AG09319 (cell line): ENCODE measurements at places on chromosomes 5 and 9.

GRCh38 chr5:116360008-116360853 is 214.4 kb downstream of the SEMA6A start:
- peak; percentile 19 for DNase-seq

- DNase-seq = no peak
Observed at GRCh38 chr5:110738503-110738811, 350 bp upstream of the SLC25A46 start.

DNA sequence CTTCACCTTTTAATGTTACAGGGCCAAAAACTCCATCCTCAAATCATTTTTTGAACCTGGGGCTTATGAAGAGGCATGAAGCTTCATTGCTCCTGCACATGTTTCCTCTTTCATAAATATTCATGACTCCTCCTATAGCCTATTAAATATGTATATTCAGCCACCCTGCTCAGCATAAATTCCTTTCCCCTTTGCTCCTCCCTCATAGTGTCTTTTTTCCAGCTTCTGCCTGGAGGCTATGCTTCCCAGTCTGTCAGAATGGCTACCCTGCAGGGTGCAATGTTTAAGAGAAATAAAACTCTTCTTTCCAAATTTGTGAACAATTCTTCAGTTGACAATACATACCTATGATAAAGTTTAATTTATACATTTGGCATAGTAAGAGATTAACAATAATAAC is 1082.9 kb upstream of the CDH18 start:
- no peak for DNase-seq

- no peak for DNase-seq
Observed at GRCh38 chr9:18786196-18786595, 246.8 kb downstream of the SAXO1 start.

DNA sequence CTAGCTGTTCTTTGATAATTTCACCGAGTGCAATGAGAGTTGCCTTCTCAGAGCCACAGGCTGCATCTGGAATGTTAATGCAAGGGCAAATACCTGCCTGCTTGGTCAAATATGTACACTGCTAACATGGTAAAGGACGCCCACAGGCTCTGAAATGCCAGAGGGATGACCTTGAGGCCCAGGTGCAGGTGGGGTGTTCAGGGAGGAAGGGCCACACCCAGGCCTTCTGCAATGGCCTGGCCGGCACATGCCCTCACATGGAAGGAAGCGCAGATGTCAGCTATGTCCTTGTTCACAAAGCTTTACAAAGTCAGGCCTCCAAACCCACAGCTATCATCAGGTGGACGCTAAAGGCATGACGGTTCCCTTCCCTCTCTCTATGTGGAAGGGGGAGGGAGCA is 48.6 kb downstream of the HRH2 start:
- no peak for DNase-seq

GRCh38 chr5:140934964-140935606 is 9.0 kb downstream of the PCDHAC1 start:
- DNase-seq = no peak

- DNase-seq = no peak
Observed at GRCh38 chr5:116842514-116842961, 267.9 kb upstream of the SEMA6A start.

- DNase-seq = no peak
Observed at GRCh38 chr5:38922199-38922598, 76.4 kb downstream of the OSMR start.

DNA sequence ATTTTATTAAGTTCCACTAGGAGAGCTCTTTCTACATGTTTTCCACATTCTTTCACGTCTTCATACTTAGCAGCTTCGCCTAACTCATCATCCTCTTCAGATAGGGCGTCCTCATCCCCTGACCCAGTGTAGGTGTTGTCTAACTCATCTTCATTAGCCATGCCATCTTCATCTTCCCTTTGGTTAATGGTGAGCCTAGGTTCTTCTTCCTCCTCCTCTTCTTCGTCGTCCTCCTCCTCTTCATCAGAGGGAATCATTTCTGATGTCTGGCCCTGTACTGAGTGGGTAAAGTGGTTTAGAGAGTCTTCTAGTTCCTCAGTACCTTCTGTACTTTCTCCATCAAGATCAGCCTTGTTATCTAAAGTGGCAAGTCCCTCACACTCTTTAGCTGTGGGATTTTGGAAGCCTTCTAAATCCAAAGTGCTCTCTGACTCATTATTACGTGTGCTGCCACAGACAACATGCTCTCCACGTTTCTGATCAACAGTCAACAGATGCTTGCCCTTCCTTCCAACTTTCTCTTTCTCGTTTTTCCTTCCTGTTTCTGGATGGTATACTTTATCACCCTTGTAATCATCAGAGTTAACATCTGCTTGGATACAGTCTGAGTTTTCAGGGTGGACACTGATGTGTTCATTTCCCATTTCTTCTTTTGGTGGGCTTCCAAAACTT is 31.1 kb downstream of the TUT7 start:
- peak; percentile 27 for DNase-seq

- no peak for DNase-seq
Observed at GRCh38 chr5:43619380-43619779, 16.4 kb downstream of the NNT start.

DNA sequence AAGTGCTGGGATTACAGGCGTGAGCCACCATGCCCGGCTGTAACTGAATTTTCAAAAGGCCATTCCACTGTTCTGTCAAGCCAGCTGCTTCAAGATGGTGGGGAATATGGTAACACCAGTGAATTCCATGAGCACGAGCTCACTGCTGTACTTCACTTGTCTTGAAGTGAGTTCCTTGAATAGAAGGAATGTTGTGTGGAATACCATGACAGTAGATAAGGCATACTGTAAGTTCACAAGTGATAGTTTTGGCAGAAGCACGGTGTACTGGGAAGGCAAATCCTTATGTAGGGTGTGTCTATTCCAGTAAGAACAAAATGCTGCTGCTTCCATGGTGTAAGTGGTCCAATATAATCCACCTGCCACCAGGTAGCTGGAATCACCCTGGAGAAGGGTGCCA is 6.6 kb upstream of the PRXL2C start:
- no peak for DNase-seq

- DNase-seq = no peak
Observed at GRCh38 chr5:143041461-143041860, 271.3 kb downstream of the ARHGAP26 start.

DNA sequence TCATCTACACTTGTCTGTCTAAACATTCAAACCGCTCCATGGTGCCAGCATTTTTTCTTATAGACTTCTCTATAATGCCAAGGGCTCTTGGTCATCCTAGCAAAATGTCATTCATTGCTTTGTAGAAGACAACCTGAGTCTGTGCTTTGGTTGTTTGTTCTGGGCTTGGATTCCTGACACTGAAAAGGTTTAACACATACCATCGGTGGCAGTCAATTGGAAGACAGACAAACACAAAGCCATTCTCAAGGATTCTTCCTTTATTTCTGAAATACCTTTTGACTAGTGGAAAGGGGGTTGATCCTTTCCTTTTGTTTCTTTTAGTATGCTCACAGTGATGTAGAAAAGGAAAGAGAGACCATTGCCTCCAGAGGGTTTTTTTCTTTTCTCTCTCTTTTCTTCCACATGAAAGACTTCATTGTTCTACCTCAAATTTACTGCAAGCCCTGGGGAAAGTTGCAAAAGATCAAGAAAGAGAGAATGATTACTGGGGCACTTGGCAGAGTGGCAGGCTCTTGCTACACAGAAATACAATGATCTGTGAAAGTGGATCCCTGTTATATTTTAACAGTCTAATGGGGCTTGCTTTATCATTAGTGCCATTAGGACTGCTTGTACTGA is 66.4 kb upstream of the TMC1 start:
- DNase-seq = no peak

DNA sequence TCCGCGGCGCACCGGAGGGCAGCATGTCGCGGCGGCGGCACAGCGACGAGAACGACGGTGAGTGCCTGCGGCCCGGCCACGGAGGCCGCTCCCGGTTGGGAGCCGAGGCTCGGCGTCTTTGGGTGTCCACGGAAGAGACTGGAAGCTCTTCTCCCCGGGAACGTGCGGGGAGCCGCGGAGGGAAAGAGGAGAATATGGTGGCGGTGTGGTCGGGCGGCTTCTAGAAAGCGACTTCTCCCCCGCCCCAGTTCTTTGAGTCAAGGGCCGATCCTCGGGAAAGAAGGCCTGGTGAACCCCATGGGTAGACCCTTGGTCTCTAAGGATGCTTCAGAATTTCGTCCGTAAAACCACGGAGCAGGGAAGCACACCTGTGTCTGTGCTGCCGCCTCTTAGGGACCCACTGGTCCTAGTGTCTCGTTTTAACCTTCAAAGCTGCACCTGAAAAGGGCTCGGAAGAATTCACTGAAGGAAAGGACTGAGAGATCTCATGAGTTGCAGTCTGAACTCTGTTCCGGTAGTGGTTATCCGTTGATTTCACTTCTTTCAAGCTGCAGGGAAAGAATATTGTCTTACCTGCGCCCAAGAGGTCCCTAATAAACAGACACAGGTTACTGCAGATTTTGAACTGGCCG is 354 bp downstream of the NCBP1 start:
- no peak for DNase-seq

DNA sequence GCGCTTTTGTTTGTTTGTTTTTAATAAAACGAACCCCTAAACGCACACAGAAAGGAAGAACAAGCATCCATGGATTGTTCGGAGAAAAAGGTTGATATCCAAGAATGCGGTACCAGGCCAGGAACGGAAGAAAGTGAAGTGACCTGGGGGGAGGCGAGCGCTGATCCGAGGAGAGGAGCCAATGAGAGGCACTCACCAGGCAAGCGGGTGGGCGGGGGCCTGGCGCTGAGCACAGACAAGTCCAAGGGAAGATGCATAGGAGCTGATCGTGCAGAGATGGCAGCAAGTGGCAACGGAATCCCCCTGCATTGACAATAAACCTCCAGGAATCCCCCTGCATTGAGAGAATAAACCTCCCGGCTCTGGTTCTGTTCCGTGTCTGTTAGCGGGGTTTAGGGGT is 8.4 kb downstream of the OBP2B start:
- no peak for DNase-seq

DNA sequence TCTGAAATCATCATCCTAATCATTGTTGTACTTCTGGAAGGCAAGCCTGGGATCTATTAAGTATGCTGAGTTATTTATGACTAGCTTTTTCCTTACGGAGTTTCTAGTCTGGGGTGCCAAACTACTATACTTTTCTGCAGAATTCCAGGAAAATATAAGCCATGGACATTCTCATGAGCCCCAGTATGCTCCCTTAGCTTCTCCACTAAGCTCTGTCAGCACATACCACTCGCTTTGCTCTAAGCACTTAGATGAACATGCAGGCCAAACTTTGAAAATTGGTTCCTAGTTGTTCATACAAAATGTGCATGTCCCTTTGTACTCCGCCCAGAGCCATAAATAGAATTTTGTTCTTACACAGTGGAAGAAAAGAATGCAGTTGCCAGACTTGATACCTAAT is 284.6 kb downstream of the ARRDC3 start:
- no peak for DNase-seq

- DNase-seq = no peak
Observed at GRCh38 chr5:135643881-135644766, 65.3 kb upstream of the CXCL14 start.

DNA sequence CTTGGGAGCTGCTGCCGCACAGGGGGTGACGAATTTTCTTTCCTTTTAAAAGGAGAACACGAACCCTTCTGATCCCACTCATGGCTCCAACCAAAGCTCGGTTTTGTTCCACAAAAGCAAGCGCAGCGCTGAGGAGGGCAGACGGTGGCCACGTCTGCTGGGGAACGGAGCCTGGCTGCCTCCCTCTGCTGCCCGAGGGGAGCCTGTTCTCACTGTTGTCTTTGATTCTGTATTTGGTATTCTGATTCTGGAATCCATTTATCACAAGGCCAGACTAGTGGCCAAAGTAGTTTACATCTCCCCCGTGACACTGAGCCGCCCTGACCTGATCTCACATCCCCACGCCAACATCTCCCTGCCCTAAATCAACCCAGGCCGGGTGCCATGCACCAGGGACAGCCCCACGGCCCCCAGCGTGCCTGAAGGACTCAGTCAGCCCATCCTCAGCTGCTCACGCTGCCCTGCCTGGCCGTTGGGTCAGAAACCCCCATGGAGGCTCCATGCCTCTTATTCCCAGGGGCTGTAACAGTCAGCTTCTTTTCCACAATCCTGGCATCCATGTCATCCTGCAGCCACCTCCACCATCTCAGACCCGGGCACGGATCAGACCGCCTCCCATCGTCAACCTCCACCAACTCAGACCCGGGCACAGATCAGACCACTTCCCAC is 6.7 kb upstream of the NSMF start:
- no peak for DNase-seq

DNA sequence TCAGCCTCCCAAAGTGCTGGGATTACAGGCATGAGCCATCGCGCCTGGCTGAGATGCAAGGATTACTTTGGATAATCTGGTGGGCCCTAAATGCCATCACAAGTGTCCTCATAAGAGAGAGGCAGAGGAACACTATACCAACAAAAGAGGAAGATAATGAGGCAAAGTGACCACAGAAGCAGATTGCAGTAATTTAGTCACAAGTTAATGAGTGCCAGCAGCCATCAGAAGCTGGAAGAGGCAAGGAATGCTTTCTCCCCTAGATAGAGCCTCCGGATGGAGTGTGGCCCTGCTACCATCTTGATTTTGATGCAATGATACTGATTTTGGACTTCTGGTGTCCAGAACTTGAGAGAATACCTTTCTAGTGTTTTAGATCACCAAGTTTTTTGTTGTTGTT is 122.3 kb downstream of the SPATA31D1 start:
- no peak for DNase-seq

- DNase-seq = no peak
Observed at GRCh38 chr9:5468850-5469249, 18.5 kb downstream of the CD274 start.

- no peak for DNase-seq
Observed at GRCh38 chr5:179198825-179199224, 138.7 kb downstream of the ZNF354C start.

DNA sequence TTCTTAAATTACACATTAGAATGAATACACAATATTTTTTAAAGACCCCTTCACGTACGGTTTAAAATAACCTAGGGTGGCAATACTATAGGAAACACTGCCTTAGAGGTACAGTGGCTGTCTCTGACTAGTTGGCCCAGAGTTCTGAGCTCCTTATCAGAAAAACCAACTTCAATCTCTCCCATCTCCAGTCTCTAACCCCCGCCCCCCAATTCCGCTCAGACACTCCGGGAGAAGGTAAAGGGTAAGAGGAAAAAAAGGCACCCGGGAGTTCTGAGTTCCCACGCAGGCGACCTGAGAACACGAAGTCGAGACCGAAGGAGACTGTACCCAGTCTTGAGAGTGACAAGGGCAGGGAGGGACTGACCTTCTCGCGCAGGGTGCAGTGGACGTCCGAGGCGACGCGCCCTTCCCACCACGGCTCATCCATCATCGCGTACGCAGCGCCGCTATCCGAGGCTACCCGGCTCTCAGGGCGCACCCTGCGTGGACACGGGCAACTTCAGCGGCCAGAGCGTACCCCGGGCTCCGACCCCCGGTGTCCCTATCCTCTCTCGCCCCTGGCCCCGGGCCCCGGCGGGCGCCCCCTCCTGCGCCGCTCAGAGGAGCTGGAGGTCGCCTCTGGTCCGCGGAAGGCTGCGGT is 752 bp downstream of the CCNJL start:
- DNase-seq = no peak

DNA sequence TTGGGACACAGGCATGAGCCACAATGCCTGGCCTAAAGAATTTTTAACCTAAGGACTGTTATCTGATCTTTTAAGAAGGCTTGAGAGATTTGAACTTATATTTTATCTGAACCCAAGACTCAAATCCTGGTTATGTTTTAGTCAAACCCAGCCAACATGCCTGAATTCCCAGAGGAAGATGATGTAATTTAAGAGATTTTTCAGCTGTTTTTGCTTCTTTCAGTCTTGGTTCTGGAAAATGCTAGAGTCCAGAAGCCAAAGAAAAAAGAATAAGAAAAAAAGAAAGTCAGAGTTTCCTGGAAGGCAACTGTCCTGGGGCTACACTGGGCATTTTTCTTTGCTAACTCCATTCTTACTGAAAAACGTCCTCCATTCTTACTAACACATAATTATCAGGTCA is 85.8 kb downstream of the SNX18 start:
- DNase-seq = no peak
